ENCODE measurements at places on chromosomes 16 and 17.
A peak's percentile ranks its signal among the peaks of the same experiment; 100 is the strongest.

DNA sequence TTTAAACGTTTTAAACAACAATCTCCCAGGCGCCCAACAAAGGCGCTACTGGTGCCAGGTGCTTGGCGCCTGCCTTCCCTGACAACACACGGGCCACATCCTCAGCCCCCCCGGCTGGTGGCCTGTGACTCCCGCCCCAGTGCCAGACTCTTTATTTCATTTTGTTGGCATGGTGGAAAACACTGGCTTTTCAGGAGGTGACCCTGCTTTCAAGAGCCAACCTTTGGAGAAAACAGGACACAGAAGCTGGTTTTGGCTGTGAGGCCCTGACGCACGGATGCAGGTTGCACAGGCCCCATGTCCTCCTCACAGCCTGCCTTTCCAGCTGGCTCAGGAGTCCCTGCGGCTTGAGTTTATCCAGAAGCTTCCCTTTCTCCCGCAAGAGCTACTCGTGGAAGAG lies 100.0 kb downstream of the METRNL start:
- no peak for DNase-seq

GRCh38 chr17:27575912-27576252 lies 55.1 kb upstream of the LGALS9 start:
- DNase-seq, result no peak

GRCh38 chr16:85924675-85925074 lies 25.7 kb downstream of the IRF8 start:
- DNase-seq, result no peak

DNA sequence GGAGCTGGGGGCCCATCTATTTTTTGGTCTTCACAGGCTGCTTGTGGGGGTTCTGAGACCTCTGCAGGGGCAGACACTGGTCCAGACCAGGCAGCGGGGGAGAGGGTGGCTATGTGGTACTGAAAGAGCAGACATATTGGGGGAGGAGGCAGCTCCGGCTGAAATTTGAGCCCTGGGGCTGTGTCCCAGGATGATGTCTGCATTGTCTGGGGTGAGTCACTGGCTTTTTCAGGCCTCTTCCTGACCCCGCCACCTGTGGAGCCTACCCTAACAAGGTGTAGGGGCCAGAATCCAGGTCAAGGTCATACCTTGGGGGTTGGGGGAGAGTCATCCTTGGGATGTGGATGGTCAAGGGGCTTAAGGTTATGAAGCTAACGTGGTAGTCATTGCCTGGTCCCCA lies 2.4 kb downstream of the CORO6 start:
- no peak for DNase-seq

DNA sequence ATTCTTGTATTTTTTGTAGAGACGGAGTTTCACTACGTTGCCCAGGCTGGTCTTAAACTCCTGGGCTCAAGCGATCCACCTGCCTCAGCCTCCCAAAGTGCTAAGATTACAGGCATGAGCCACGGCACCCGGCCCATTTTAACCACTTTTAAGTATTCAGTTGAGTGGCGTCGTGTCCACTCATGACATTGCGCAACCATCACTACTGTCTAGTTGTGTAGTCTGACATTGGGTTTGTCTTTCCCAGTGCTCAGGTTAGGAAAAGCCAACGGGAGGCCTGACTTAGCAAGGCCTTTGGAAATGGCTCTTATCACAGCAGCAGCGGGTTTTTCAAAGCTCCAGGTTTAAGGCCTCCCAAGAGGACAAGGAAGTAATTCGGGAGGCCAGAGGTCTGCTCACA lies 58.7 kb downstream of the LITAF start:
- DNase-seq, result no peak

- no peak for DNase-seq
These were observed 22.0 kb downstream of the COG1 start for GRCh38 chr17:73214851-73215250.

DNA sequence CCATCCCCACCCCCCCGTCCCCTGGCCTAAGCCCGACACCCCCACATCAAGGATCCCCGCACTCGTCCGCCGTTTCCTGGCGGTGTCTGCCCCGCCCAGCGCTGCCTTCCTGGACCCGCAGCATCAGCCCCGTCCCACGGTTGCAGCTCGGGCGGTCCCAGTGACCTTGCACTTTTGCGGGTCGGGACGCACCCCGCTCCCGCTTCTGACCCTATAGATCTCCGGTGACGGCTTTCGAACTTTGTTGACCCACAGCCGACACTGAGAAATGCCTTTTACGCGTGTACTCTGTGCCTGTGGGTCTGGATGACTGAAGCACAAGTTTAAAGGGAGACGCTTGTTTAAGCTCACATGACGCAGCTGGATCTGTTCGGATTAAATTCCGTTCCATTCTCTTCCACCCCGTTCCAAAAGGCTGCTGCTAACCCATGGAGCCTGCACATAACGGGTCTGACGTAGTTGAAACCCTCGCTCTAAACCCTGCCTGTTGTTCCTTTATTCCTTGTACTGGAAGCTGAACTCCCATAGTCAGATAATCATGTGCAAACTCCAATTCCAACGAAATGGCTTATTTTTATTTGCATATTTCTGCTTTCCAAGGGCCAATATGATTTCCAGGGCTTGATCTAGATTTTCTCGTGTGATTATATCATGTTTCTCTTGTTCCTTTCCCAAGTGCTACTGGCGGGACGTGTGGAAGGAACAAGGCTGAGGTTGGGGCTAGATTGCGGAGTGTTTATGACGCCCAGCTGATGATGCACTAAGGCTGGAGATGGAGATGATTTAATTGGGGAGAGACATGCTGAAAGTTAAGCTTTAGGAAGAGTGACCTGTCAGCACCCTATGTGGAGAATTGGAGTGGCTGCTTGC lies 834 bp downstream of the FLYWCH1 start:
- peak; percentile 45 for DNase-seq

DNA sequence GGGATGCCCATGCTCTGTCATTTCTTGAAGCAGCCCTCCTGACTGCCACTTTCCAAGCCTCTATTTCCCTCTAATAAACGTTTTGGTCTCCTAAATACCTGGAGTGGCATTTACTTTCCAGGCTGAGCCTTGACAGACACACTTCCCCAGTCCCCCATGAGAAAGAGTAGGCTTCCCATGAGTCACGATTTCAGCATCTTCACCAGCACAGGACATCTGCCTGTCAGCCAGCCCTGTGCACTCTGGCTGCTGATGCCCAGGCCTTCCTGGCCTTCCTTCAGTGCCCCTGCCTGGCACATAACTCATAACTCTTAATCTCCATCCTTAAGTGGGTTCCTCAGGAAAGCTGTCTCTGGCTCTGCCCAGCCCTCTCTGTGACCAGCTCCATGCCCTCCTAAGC lies 30.8 kb upstream of the GAS7 start:
- no peak for DNase-seq

DNA sequence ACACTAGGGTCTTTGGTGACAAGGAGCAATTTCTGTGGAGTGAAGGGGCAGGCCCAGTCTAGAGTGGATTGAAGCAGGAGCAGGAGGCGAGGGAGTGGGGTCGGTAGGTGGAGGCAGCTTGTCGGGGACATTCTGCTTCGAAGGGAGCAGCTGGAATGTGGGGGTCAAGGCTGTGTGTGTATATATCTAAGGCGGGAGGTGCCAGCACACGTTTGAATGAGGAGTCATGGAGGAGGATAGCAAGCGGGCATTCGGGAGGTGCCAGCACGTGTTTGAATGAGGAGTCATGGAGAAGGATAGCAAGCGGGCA lies 17.7 kb downstream of the NT5M start:
- DNase-seq, result no peak

DNA sequence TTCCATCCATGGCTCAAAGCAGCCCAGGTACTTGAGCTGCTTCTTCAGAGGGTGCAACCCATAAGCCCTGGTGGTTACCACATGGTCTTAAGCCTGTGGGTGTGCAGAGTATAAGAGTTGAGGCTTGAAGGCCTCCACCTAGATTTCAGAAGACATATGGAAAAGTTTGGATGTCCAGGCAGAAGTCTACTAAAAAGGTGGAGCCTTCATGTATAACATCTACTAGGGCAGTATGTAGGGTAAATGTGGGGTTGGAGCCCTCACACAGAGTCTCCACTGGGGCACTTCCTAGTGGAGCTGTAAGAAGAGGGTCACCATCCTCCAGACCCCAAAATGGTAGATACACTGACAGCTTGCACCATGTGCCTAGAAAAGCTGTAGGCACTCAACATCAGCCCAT lies 120.9 kb downstream of the HS3ST3A1 start:
- no peak for DNase-seq

DNA sequence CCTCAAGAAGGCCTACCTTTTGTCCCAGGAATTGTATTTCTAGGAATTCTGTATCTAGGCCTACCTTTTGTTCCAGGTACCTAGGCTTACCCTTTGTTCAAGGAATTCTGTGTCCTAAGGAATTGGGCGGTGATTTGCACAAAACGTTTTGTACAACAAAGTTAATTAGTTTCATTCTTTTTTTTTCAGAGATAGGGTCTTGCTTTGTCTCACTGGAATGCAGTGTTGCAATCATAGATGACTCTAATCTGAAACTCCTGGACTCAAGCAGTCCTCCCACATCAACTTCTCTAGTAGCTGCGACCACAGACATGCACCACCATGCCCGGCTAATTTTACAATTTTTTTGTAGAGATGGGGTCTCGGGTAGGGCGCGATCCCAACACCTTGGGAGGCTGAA lies 7.0 kb downstream of the CDR2L start:
- no peak for DNase-seq

DNA sequence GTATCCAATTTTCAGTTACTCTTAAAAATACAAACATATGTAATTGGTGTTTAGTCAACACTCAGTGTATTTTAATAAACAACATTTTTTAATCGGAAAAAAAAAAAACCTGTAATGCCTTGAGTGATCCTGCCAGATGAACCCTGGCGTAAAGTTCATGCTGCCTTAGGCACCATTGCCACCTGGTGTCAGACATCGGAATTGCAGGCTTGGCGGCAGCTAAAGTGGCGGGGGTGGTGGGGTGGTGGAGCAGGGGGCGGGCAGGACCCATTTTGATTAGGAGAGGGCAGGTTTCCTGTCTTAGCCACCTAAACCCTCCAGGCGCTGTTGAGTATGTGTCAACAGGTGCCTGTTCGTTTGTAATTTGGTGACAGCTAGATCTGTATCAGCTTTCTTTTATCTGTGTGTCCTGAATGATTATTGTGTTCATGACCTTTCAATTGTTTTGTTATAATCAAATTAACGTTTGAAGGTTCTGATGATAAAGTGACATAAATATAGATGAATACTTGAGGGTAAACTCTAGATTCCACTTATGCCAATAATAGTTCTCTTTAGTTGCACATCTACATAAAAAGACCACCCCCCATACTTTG lies 588.7 kb downstream of the CDH13 start:
- peak; percentile 87 for DNase-seq

GRCh38 chr17:35129154-35129972 lies 7.9 kb downstream of the FNDC8 start:
- no peak for DNase-seq

GRCh38 chr16:4390266-4391260 lies 18.9 kb downstream of the VASN start:
- no peak for DNase-seq

DNA sequence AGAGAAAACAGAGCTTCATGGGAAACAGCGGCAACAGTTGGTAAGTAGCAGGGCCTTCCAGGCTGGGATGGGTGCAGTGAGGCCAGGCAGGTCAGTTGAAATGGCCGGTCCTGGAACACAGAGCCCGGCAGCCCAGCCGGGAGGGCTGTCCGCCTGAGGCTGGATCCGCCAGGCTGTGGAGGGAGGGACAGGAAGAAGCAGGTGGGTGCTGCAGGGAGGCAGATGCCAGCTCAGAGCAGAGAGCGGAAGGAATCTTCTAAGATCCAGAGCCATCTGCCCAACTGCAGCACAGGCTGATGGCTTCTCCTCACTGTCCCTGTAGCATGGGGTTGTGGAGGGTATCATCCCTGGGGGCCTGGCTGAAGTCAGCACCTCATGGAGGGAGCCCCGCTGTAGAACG lies 599 bp downstream of the RNF112 start:
- peak; percentile 68 for DNase-seq
